ENCODE measurements at places on chromosomes 7 and 10.
A peak's percentile ranks its signal among the peaks of the same experiment; 100 is the strongest.

DNA sequence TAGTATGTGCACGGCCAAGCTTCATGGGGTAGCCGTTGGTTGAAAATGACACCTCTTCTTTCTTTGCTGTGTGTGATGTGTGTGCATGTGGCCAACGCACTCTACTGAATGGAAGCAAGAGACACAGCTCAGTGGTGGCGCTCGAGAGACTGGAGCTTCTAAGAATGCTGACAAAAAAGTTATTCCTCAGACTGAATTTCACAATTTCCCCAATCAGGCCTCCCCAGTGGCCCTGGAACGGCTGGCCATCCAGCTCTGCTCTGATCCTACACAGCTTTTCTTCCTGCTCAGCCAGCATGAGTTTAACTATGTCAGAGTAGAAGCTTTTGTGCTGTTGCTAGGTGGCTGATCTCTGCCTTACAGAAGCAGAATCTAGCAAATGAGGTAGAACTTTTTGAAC lies 186.7 kb upstream of the PLXDC2 start:
- peak; percentile 86 for DNase-seq

GRCh38 chr7:30270921-30271320 lies 13.5 kb upstream of the ZNRF2 start:
- DNase-seq = no peak

GRCh38 chr10:49612513-49613164 lies 1.2 kb upstream of the CHAT start:
- no peak for DNase-seq

- no peak for DNase-seq
Observed at GRCh38 chr10:7513936-7514335, 103.1 kb upstream of the SFMBT2 start.

DNA sequence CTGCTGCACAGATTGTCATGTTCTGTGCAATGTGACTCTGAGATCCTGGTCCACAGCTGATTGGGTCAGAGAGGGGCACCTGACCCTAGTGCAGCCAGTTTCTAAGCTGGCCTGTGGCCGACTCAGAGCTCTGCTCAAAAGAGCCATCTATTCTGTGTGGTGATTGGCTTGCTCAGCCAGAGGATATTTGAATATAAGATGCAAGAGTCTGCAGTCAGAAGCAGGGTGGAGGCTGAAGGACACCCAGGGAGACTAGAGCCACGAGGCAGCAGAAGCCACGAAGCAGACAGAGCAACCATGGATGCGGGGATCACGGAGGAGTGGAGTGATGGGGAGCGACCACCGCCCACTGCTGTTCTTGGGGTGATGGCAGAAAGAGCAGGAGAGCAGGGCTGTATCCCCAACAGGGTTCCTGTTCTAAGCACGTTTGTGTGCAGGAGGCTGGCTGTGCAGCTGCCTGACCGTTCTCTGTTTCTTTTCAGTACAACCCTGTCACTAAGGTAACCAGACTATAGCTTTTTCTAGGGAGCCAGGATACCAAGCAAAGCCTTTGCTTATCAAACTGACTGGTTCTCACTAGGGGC lies 19.5 kb upstream of the RHEB start:
- peak; percentile 80 for DNase-seq

DNA sequence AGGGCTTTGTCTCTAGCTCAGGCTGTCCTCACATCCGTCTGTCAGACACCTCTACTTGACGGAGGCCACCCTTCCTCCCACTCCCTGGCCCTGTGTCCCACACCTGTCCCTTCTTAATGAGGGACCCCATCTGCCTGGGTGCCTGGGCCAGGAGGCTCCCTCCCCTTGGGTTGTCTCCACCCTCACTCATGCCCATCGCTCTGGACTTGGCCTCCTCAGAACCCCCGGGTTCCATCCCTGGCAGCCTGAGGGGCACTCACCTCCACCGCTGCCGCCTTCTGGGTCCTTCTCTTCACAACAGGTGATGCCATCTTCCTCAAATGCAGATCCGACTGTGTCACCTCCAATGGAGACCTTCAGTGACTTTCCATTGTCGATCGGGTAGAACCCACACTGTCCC lies 20.2 kb upstream of the GJD4 start:
- no peak for DNase-seq

GRCh38 chr7:66638309-66639099 lies 9.8 kb downstream of the KCTD7 start:
- no peak for DNase-seq

DNA sequence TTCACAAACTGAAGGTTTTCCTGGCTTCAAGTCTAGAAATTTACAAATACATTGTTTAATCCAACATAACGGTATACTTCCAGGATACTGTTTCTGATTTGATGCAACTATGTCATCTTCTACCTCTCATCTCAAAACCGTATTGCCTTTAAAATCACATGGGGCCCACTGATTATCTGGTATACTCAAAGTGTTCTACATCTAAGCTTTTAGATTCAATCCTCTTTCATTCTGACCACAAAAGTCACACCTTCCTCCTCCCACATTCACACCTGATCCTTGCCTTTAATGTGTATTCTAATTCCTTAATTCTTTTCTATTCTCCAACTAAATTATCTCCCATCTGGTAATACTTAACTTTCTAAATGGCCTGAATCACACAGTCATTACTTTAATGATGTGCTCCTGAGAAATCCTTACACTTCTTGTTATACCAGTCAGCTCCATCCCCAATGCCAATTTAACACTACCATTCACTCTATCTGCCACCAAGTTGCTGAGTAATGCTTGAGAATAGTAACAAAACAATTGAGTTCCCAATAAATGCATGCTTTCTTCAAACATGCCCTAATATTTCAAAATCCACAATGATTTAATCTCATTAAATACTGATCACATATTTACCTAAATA lies 13.0 kb downstream of the ATAD1 start:
- no peak for DNase-seq

GRCh38 chr10:88994019-88994418 lies 3.4 kb downstream of the FAS start:
- no peak for DNase-seq

GRCh38 chr10:71342573-71343391 lies 23.7 kb downstream of the SLC29A3 start:
- DNase-seq = no peak

- DNase-seq = no peak
Observed at GRCh38 chr10:36057180-36057579, 415.1 kb upstream of the FZD8 start.

DNA sequence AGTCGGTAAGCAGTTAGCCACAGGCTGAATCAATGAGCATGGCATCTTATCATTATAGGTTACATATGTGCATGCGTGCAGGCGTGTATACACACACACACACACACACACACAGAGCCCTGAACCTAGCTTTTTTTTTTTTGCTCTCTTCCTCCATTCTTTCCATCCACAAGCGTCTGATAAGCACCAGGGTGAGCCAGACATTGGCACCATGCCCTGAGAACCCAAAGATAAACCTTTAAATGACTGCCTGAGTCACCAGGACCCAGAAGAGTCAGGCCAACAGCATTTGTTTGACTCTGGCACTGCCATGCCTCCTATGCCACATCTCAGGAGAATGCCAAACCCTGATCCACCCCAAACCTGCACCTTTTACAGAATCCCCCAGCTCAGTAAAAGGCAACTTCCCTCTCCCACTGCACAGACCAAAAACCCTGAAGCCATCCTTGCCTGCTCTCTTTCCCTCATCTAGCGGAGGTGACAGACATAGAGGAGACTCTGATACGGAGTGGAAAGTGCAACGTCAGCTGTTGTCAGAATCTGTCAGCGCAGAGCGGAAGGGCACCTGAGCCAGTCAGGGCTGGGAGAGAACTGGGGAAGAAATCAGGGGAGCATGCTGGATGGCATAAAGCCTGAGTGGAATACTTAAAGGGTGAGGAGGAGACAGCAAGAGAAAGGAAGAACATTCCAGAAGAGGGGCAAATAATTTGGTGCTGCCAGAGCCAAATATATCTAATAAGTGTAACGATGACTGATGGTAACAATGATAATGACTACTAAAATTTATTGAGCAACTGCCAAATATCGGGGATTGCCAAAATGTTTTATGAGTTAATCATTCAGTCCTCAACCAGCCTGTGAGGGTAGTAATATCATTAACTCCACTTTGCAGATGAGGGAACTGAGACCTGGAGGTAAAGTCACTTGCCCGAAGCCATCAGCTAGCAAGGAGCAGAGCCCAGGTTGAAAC lies 3.2 kb downstream of the PARP12 start:
- no peak for DNase-seq

DNA sequence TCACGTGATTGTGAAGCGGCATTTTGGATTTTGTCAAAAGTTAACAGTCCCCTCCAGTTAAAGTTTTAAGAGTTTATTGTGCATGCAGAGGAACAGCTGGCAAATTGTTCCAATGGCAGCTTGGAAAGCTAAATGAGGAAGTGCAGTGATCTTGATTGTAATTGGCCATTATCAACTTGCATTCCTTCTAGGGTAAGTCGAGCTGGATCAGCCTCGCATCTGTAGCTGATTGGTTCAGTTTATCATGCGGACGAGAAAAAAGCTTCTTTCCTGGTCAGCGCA lies 566 bp downstream of the ZNF789 start:
- DNase-seq = peak; percentile 45

DNA sequence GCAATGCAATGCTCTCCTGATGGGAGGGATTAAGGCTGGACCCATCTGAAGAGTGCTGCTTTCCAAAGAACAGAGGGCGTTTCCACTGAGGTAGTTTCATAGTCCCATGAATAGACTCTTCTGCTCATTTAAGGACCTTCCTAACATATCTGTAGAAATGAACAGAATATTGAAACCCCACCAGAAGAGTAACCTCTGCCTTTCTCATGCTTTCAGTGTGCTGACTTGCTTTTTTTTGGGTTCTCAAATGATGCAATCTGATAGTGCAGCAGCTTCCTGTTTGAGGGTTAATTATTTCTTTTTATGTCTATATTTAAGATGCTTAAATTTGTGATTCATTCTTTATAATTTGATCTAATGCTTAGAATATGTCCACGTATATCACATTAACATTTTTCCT lies 82.2 kb downstream of the GATA3 start:
- no peak for DNase-seq

GRCh38 chr10:50293513-50294313 lies 42.4 kb upstream of the ASAH2 start:
- DNase-seq = no peak

DNA sequence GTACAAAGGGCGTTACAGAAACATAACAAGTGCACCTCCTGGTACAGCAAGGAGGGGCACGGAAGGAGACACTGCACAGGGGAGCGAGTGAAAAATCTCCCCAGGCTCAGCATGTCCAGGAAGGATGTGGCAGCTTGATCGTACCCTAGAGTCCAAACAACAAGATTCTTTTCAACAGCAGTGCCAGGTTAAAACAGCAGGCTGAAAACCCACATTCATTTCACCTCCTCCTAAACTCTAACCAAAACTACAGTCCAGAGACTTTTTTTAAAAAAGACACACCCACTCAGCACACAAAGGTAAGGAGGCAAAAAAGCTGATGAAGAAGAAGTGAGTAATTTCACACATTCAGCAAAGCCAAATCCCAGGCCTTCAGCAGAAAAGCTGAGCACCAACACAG lies 138.8 kb downstream of the SFMBT2 start:
- no peak for DNase-seq

DNA sequence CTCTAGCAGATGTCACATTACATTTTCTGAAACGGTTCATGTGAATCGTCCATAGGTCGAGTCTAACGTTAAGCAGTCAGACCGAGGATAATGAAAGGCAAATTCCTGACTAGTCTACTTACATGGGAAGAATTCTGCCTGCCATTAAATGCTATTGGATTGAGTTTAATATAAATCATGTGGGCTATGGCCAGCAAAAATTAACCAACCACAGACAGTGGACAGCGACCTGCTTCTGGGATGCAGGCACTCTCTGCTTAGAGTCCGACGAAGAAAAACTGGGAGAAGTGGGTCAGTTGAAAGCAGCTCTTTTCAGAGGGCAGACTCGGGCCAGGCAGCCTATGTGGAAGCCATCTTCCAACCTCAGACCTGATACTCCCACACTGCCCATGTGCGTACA lies 16.6 kb downstream of the PIP4K2A start:
- no peak for DNase-seq

DNA sequence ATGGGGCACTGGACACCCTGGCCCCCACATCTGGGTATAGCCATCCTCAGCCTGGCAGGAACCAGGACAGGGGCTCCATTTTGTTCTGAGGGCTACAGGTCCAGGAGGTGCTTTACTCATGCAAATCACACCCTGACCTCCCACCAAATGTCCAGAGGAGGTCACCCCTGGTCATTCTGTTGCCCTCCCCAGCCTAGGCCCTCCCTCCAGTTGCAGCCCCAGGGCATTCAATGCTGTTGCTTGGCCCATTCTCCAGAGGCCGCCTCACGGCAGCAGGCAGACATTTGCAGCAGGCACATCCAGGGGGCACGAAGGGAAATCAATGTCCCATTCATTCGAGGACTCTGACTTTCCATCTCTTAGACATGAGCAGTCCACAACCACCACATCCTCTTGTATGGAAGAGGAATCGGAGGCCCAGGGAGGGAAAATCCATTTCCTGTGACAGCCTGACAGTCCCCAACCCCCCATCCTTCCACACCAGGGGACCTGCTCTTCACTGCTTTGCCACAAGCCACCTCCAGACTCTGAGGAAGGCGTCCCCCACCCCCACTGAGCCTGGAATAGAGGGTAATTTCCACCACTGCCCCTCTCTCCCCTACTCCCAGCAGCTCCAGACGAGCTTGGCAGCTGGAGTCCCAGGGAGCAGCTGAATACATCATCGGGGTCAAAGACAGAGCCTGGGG lies 76.2 kb upstream of the UNC5B start:
- no peak for DNase-seq

GRCh38 chr7:14432924-14433323 lies 443.5 kb upstream of the ETV1 start:
- DNase-seq = no peak

GRCh38 chr7:33998476-33998875 lies 93.1 kb downstream of the BMPER start:
- no peak for DNase-seq

DNA sequence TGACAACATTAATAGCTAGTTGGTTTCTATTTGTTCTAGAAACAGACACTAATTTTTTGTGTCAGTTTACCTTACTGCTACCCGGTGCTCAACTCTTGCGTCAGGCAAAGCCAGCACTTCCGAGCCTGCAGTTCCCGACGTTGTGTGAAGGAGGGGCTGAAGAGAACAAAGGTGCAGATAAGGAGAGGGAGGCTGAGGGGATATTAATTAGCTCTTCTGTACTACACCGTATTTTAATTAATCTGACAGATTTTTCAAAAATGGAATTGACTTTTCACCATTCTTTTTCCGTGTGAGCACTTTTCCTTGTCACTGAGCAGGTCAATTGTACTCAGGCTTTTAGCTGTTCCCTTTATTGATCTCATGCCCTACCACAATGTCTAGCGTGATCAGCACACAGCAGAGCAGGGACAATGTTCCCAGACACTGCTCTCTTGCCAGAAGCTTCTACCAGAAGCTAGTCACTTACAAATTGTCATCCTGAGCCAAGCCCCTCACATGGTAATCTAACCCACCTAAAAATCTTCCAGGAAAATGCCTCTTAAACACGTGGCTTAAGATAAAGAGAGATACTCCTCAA lies 650.5 kb upstream of the MKI67 start:
- DNase-seq = no peak

DNA sequence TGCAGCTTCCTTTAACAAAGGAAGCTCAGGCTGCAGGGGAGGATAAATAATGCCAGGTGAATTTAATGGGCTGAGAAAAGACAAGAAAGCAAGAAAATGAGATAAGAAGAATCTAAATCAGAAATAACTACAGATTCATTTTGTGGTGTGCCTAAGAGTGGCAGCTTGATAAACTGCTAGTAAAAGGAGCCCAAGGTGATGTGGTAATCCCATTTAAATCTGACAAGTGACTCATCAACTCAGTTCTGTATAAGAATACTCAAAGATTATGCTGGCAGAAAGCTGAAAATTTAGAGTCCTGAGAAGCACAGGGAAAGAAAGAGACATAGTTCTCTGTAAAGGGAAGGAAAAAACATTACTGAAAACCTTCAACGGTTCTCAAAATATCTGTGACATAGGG lies 109.4 kb upstream of the PDE1C start:
- no peak for DNase-seq

Data from Ammon's horn (tissue), 1 donor.